ENCODE measurements at places on chromosomes 5 and 9.

- DNase-seq = no peak
These were observed 7.9 kb upstream of the ESM1 start for GRCh38 chr5:54993318-54993717.

DNA sequence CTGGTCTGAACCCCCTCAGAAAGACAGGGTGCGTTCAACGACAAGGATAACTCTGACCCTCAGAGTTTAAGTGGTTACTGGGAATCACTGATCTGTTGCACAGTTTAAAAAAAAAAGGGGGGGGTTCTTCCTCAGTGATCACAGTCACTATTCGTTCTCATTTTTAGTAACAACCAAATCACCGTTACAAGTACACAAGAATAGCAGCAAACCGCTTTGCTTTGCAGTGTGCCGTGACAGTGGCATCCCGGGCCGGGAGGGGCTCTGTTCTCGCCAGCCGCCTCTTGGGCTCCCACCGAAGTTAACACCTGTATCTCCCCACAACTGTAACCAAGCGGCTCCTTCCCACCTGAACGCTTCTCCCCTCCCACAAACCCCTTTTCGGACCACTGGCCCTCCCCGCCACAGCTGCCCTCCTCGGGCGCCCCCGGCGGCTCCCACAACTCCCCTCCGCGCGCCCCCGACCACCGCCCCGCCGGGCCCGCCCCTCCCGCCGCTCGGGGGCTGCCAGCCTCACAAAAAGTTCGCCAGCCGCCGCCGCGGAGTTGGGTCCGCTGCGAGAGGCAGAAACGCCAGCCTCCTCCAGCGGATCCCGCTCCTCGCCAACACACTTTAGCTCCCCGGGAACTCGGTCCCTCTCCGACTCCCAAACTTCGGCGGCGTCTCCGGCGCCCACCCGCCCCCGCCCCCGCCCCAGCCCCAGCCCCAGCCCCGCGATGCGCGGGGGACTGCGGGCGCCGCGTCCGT is 1.2 kb downstream of the SSBP2 start:
- peak; percentile 60 for DNase-seq

GRCh38 chr5:180795771-180796313 is 6.8 kb downstream of the MGAT1 start:
- DNase-seq = no peak

- DNase-seq = peak; percentile 29
These were observed at the start of gene PCDHGB1 for GRCh38 chr5:141349917-141350619. Gene PCDHGB1 (plus strand): TSS chr5:141350099. CDS start chr5:141350261, 162 bp downstream.

DNA sequence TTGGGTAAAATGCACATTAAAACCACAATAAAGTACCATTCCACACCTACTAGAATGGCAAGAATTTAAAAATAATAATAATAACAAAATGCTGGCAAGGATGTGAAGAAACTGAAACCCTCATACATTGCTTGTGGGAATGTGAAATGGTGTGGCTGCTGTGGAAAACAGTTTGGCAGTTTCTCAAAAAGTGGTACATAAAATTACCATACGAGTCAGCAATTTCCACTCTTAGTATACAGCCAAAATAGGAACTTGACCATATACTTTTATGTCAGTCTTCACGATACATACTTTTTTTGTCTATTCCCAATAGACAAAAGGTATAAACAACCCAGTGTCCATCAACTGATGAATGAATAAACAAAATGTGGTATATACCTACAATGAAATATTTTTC is 15.6 kb downstream of the FKBP15 start:
- DNase-seq = no peak

- DNase-seq = no peak
These were observed 42.9 kb downstream of the BNIP1 start for GRCh38 chr5:173187054-173187743.

- DNase-seq = no peak
These were observed 36.0 kb downstream of the KCNT1 start for GRCh38 chr9:135737840-135738521.

All from T-cell (primary cell).